ENCODE measurements at places on chromosomes 6 and 20. TPM values are rescaled to one million over a fixed set of nuclear protein-coding genes. Genes with fewer than 3 reads are reported as not detected.

The NKAIN4 gene
- total RNA-seq, result 183 TPM

DNA sequence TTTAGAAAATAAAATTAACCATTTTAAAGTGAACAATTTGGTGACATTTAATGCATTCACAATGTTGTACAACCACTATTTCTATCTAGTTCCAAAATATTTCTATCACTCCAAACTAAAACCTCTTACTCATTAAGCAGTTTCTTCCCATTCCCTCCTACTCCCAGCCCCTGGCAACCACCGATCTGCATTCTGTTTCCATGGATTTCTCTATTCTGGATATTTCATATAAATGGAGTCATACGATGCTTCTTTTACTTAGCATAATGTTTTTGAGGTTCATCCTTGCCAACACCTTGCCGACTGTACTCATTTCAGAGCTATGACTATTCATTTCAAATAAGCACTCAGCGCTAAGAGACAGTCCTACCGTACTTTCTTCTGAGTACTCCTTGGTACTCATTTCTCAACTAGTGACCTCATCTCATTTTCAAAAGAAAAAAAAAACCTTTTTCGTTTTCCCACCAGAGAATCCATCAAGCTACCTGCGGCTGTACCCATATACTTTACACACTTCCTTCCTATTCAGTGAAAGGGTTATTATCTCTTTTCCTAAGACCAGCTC is 259.2 kb downstream of the UTRN start:
- DNase-seq, result no peak

The PTPN1 gene
- 47.5 TPM for total RNA-seq

The ENPP4 gene
- 3.1 TPM for total RNA-seq

The SEMG1 gene
- not detected for total RNA-seq

- DNase-seq, result no peak
Observed at GRCh38 chr6:30219244-30219643, 6.0 kb upstream of the TRIM26 start.

The KIF25 gene
- total RNA-seq, result not detected

DNA sequence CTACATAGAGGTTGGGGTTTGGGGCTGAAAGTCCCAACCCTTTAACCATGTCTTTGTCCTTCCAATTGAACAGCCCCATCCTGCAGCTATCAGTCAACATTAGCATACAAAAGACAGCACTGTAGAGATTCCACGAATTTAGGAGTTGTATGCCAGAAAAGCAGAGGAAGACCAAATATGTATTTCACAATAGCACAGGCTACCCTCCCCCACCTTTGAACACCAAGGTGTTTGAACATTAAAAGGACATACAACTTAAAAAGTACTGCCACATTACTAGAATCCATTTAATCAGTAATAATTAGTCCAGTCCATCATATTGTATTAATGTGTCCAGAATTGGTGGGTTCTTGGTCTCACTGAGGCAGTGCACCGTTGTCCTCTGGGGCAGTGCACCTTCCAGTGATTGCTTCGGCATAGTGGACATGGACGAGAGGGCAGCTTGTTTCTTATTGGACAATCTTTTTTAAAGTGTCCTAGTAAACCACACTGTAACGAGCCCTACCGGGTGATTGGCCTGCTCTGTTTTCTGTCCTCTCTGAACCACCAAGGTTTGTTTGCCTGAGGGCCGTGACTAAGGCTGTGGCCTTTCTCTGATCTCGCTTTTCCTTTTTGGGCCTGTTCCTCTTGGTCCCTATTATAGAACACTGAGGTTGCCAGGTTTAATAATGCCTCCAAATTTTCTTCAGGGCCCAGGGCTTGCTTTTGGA is 36.4 kb downstream of the GSTA4 start:
- no peak for DNase-seq

- no peak for DNase-seq
Observed at GRCh38 chr6:112214739-112215269, 39.6 kb downstream of the LAMA4 start.

All from glutamatergic neuron (in vitro differentiated cells).